ENCODE measurements at places on chromosomes 6 and 20. TPM values are rescaled to one million over a fixed set of nuclear protein-coding genes. Genes with fewer than 3 reads are reported as not detected.

- H3K27ac ChIP-seq, result no peak overlapping the region
- H3K4me3 ChIP-seq, result no peak overlapping the region
- H3K27me3 ChIP-seq, result no peaks in the 10 kb centered on the region
Measured at GRCh38 chr20:33578510-33578909, 83.6 kb upstream of the C20orf144 start.

DNA sequence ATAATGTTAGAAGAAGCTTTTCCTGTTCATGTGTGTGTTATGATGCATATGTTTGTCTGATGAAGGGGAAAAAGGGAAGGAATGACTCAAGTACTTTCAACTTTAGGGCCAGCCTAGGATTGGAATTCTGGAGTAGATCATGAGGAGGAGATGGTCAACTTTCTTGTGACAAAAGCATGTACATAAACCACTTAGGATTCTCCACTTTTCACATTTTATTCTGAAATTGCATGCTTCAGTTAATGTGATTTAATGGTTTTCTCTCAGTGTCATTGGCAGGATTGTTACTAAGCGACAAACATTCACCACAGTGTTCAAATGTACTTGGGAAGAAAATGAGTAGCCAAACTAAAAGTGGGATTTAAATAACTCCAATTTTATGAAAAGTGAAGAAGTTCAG lies 80.1 kb downstream of the UTRN start:
- H3K4me1 ChIP-seq, result peaks cover 7% of the 10 kb centered on the region
- no peak for DNase-seq

DNA sequence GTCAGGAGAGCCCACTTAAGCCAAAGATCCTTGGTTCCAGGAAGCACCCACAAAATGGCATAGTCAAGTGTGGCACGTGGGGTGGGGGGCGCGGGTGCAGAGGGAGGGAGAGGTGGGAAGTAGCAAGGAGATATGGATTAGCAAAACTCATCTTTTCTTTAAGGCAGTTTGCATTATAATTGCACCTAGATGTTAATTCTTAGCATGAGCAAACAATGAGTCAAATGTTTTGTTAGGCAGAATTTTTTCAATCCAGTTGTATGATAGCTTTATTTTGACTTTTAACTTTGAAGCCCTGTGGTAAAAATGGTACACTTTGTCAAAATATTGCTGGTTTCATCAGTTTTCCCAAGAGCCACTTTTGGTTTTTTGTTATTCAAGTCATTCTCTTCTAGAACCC lies 15.0 kb downstream of the SCAND1 start:
- H3K36me3 ChIP-seq, result peaks cover 20% of the 10 kb centered on the region
- no peak for DNase-seq
- H3K27ac ChIP-seq, result no peak overlapping the region
- H3K27me3 ChIP-seq, result no peaks in the 10 kb centered on the region
- H3K4me3 ChIP-seq, result no peak overlapping the region

- no peak overlapping the region for H3K27ac ChIP-seq
- no peak overlapping the region for H3K4me3 ChIP-seq
- no peaks in the 10 kb centered on the region for H3K36me3 ChIP-seq
- H3K27me3 ChIP-seq, result no peaks in the 10 kb centered on the region
- peaks cover 9% of the 10 kb centered on the region for H3K4me1 ChIP-seq
Measured at GRCh38 chr20:42901689-42902440, 287.8 kb downstream of the PTPRT start.

DNA sequence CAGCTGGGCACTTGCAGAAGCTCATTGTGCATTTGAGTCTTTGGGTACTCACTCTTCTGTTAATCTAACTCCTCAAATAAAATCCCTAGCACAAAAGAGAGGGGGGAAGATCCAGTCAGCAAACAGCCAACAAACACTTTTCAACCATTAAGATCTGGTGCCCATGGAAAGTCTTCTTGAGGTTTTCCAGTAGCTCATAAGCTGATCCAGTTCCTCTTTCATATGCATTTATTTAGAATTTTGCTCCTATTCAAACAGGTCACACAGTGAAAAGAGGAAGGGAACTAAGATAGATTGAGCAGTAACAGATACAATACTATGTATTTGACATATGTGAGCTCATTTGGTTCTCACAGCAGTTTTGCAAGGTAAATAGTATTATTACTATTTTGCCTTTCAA lies 38.6 kb downstream of the HLA-DPB1 start:
- peaks cover 19% of the 10 kb centered on the region for H3K27me3 ChIP-seq
- H3K4me1 ChIP-seq, result no peaks in the 10 kb centered on the region
- no peaks in the 10 kb centered on the region for H3K36me3 ChIP-seq
- H3K4me3 ChIP-seq, result no peak overlapping the region
- DNase-seq, result no peak

GRCh38 chr6:30719356-30719755 lies 796 bp upstream of the TUBB start:
- H3K36me3 ChIP-seq, result peaks cover 16% of the 10 kb centered on the region
- no peaks in the 10 kb centered on the region for H3K27me3 ChIP-seq
- peak overlapping the region; percentile 96 for H3K27ac ChIP-seq
- no peak for DNase-seq
- peak overlapping the region; percentile 77 for H3K4me3 ChIP-seq
- peaks cover 54% of the 10 kb centered on the region for H3K4me1 ChIP-seq

DNA sequence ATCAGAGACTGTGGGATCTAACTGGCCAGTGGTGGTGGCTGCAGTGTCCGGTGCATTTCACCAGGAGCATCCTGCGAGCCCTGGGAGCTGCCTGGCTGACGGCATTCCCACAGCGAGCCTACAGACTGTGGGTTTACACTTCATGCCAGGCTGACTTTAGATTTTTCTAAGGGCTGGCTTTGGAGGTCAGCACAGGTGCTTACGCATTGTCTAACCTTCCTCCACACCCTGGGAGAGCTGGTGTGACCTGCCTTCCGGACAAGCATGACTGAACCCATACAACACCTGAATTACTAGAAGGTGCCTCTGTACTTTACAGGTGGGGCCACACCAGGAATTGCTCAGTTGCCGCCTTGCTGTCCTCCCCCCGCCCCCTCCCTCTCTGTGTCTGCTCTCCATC lies 96.2 kb downstream of the RREB1 start:
- no peak overlapping the region for H3K27ac ChIP-seq
- H3K4me1 ChIP-seq, result no peaks in the 10 kb centered on the region
- no peak overlapping the region for H3K4me3 ChIP-seq
- no peaks in the 10 kb centered on the region for H3K27me3 ChIP-seq
- DNase-seq, result no peak

- H3K27me3 ChIP-seq, result no peaks in the 10 kb centered on the region
- H3K27ac ChIP-seq, result peak overlapping the region; percentile 82
- no peaks in the 10 kb centered on the region for H3K36me3 ChIP-seq
- peak overlapping the region; percentile 66 for H3K4me3 ChIP-seq
- peaks cover 72% of the 10 kb centered on the region for H3K4me1 ChIP-seq
Measured at GRCh38 chr20:47785854-47786764, 828 bp upstream of the SULF2 start.

DNA sequence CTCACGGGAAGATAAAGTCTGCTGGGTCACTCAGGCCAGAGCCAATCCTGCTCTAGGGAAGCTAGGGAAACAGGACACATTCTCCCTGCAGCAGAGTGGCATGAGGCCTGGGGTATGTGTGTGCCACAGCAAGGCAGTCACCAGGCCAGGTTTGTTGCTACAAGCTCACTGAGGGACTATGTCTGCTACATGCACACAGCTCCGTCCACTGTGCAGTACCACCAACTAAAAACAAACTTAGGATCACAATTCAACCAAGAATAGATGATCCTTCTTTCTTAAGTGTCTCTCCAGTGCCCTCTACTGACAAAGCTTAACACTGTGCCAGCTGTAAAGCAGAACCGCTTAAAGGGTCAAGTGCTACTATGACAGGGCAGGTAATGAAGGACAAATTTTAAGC lies 192.5 kb downstream of the PTPRK start:
- H3K27ac ChIP-seq, result no peak overlapping the region
- H3K36me3 ChIP-seq, result no peaks in the 10 kb centered on the region
- no peaks in the 10 kb centered on the region for H3K4me1 ChIP-seq
- no peak overlapping the region for H3K4me3 ChIP-seq
- H3K27me3 ChIP-seq, result no peaks in the 10 kb centered on the region
- no peak for DNase-seq

DNA sequence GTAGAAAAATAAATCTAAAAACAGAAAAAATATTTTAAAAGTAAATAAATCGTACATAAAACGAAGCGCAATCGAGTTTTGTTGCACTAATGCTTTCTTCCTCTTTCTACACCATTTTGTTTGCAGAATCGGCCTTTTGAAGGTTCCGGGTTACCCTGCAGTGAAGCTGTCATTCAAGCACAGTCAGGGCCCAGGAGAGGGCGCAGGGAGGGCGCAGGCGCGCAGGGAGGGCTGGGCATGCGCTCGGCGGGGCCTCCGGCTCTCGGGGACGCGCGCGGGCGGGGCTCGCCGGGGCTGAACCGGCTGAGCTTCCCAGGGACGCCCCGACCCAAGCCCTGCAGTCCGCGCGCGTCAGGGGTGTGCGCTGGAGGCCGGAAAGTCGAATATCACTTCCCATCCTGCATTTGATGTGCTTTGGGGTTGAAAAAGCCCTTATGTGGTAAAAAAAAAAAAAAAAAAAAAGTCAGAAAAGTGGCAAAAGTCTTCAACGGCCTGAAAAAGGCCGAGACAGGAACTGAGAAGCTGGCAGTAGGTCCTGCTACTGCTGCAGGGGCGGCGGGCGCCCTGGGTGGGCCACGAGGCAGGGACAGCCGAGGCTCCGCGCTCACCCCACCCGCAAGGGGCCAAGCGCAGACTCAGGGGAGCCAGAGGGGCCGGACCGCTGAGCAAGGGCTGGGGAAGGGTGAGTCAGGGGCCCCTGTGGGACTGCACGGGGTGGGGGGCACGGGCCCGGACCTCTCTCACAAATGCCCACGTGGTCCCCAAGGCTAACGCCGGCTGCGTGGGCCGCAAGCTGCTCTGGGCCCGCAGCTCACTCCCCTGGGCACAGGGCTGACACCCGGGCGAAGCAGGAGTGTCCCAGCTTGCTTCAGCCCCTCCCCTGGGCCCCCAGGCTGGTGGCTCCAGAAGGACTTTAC lies 40.5 kb downstream of the THBS2 start:
- H3K27ac ChIP-seq, result peak overlapping the region; percentile 86
- H3K36me3 ChIP-seq, result no peaks in the 10 kb centered on the region

DNA sequence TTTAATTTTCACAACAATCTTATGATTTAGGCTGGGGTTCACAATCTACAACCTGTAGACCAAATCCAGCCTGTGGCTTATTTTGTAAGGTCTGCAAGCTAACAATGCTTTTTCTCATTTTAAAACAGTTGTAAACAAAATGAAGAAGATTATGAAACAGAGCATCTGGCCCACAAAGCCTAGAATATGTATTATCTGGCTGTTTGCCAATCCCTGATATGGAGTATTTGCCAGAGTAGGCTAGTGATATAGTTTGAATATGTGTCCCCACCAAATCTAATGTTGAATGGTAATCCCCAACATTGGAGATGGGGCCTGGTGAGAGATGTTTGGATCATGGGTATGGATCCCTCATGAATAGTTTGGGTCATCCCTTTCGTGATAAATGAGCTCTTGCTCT lies 201.8 kb downstream of the DHX35 start:
- H3K4me3 ChIP-seq, result no peak overlapping the region
- H3K4me1 ChIP-seq, result no peaks in the 10 kb centered on the region
- no peak for DNase-seq
- no peaks in the 10 kb centered on the region for H3K27me3 ChIP-seq

- H3K27me3 ChIP-seq, result no peaks in the 10 kb centered on the region
- no peak overlapping the region for H3K27ac ChIP-seq
- no peak overlapping the region for H3K4me3 ChIP-seq
Measured at GRCh38 chr6:111175109-111175508, 87.8 kb downstream of the SLC16A10 start.

GRCh38 chr6:170134471-170135440 lies 156.1 kb downstream of the DLL1 start:
- H3K36me3 ChIP-seq, result no peaks in the 10 kb centered on the region
- peak; percentile 55 for DNase-seq
- no peaks in the 10 kb centered on the region for H3K27me3 ChIP-seq
- H3K4me3 ChIP-seq, result no peak overlapping the region
- peaks cover 3% of the 10 kb centered on the region for H3K4me1 ChIP-seq
- no peak overlapping the region for H3K27ac ChIP-seq

DNA sequence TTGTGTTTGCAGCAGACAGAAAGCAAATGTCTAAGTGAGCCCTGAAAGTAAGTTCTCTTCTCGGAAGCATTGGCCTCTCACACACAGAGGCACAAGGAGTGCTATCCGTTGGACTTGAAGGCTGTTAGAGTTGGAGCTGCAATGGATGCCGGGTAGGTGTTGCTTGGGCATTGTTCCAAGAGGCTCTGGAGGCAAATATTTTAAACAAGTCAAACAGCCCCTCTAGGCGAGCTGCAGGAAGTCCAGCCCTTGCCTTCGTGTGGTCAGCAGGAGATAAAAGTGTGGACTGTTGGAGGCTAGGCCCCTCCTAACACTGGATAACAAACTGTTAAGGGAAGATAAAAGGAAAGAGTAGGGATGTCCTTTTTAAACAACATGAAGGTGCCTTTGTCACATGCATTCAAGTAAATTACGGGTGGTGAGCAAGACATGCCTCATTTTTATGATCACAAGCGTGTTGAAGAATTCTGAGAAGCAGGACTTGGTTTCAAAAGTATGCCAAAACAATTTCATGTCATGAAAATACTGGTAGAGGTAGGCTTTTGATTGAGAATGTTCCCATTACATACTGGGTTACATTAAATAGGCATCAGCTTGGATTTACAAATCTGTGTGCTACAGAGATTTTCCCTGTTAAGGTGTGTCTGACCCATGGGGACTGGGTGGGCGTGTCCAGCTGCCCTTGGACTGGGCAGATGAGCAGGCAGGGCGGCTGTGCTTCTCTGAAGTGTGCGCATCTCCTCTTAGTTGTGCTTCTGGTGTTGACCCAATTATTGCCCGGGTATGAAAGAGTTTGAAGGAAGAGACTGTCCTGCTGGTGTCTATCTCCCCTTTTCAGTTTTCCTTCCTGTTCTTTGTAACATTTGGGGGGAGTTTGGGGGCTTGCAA lies 57.5 kb downstream of the RREB1 start:
- H3K36me3 ChIP-seq, result no peaks in the 10 kb centered on the region
- H3K4me3 ChIP-seq, result no peak overlapping the region
- H3K4me1 ChIP-seq, result no peaks in the 10 kb centered on the region
- H3K27me3 ChIP-seq, result no peaks in the 10 kb centered on the region

- H3K4me3 ChIP-seq, result no peak overlapping the region
- no peak overlapping the region for H3K27ac ChIP-seq
- no peaks in the 10 kb centered on the region for H3K27me3 ChIP-seq
- no peak for DNase-seq
- H3K36me3 ChIP-seq, result no peaks in the 10 kb centered on the region
Measured at GRCh38 chr6:18493382-18493891, 106.3 kb downstream of the RNF144B start.

GRCh38 chr20:59631751-59632540 lies 27.6 kb downstream of the PHACTR3 start:
- no peaks in the 10 kb centered on the region for H3K27me3 ChIP-seq
- no peak overlapping the region for H3K4me3 ChIP-seq
- H3K4me1 ChIP-seq, result no peaks in the 10 kb centered on the region
- no peaks in the 10 kb centered on the region for H3K36me3 ChIP-seq
- no peak overlapping the region for H3K27ac ChIP-seq
- DNase-seq, result peak; percentile 35

Gene CSNK2A1
- total RNA-seq, result 63.7 TPM

Gene SSTR4
- not detected for total RNA-seq

Gene SAMD5
- total RNA-seq, result 1.1 TPM

Gene PDYN
- not detected for total RNA-seq

Gene ENPP5
- 0.71 TPM for total RNA-seq

Gene GZF1
- total RNA-seq, result 17.5 TPM
